ENCODE measurements at places on chromosomes 3 and 15. TPM values are rescaled to one million over a fixed set of nuclear protein-coding genes. Genes with fewer than 3 reads are reported as not detected.

DNA sequence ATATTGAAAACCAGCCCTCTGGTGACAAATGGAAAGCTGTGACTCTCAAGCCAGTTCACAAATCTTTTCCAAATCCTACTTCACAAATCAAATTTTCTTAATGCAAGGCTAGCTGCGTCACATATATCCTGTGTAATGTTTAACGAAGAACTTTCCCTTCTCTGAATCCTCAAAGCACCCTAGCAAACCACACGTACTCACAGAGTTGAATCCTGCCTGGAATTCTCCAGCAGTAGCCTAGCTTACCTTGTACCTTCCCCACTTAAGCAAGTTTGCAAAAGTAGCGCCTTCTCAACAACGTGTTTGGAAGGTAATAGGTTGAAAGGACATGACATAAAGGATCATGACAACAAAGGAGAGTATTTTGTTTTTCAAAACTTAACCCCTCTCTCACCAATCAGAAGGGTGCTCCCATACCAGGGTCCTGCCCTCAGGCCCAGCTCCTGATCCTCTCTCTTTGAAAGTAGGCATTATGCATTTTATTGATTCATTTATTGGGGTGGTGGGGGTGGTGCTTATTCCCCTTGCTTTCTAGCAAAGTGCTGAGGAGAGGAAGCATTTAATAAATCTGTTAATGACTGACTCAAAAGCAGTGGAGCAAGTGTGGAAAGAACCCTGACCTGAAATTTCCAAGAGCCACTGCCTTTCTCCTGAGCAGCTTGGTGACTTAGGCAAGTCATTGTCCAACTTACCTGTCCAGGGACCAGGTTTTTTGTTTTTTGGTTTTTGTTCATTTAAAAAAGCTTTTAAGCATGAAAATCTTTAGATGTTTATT lies 531.6 kb downstream of the MECOM start:
- no peaks in the 10 kb centered on the region for H3K36me3 ChIP-seq
- H3K4me1 ChIP-seq = no peaks in the 10 kb centered on the region
- H3K27me3 ChIP-seq = no peaks in the 10 kb centered on the region
- H3K4me3 ChIP-seq = no peak overlapping the region
- DNase-seq = no peak
- H3K27ac ChIP-seq = no peak overlapping the region

- H3K36me3 ChIP-seq = no peaks in the 10 kb centered on the region
- DNase-seq = no peak
- H3K4me1 ChIP-seq = no peaks in the 10 kb centered on the region
These were observed 421.1 kb downstream of the PLOD2 start for GRCh38 chr3:145739926-145740325.

DNA sequence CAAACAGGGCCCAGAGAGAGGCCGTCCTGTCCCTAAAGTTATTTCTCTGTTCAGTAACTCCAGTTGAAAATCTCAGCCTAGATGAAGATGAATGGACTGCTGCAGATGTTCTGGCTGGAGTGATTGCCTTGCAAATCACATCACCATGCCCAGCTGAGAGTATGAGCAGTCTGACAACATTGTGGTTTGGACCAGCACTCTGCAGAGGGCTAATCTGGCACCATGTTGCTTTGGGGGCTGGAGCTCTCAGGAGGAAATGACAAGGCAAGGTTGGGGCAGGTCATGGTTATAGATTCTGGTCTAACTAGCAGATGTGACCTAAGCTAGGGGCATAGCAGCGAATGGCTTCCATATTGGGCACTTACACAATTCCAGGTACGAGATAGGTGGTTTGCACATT lies 314.2 kb downstream of the CLSTN2 start:
- no peak overlapping the region for H3K4me3 ChIP-seq
- no peaks in the 10 kb centered on the region for H3K4me1 ChIP-seq
- H3K27me3 ChIP-seq = no peaks in the 10 kb centered on the region
- no peak overlapping the region for H3K27ac ChIP-seq

- H3K4me1 ChIP-seq = peaks cover 20% of the 10 kb centered on the region
- H3K36me3 ChIP-seq = no peaks in the 10 kb centered on the region
- no peak overlapping the region for H3K4me3 ChIP-seq
- no peak overlapping the region for H3K27ac ChIP-seq
These were observed 5.2 kb upstream of the WNT7A start for GRCh38 chr3:13884851-13885703.

GRCh38 chr3:171307046-171307585 lies 153.1 kb downstream of the TNIK start:
- peaks cover 36% of the 10 kb centered on the region for H3K4me1 ChIP-seq
- no peak overlapping the region for H3K27ac ChIP-seq
- H3K27me3 ChIP-seq = no peaks in the 10 kb centered on the region
- no peak for DNase-seq
- no peak overlapping the region for H3K4me3 ChIP-seq
- no peaks in the 10 kb centered on the region for H3K36me3 ChIP-seq

DNA sequence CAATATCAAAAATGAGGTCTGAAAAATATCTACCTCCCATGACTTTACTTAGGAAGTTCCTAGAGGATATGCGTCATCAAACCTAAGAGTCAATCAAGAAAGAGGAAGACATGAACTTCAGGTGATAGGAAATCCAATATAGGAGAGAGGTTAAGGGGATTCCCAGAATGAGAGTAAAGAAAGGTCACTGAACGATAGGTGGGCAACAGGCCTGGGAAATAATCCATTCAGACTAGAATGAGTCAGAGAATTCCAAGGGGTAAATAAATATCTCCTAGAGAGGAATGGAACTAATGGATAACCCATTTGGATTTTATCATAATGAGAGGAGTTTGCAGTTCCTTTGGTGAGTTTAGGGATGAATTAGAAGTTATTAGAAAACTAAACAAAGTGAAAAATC lies 131.1 kb upstream of the NUDT16 start:
- no peaks in the 10 kb centered on the region for H3K27me3 ChIP-seq
- H3K36me3 ChIP-seq = no peaks in the 10 kb centered on the region
- no peaks in the 10 kb centered on the region for H3K4me1 ChIP-seq
- no peak for DNase-seq
- no peak overlapping the region for H3K27ac ChIP-seq
- no peak overlapping the region for H3K4me3 ChIP-seq

GRCh38 chr3:112675943-112676535 lies 35.1 kb upstream of the CCDC80 start:
- H3K4me1 ChIP-seq = peaks cover 57% of the 10 kb centered on the region
- no peak overlapping the region for H3K27ac ChIP-seq
- H3K4me3 ChIP-seq = no peak overlapping the region
- no peaks in the 10 kb centered on the region for H3K27me3 ChIP-seq

DNA sequence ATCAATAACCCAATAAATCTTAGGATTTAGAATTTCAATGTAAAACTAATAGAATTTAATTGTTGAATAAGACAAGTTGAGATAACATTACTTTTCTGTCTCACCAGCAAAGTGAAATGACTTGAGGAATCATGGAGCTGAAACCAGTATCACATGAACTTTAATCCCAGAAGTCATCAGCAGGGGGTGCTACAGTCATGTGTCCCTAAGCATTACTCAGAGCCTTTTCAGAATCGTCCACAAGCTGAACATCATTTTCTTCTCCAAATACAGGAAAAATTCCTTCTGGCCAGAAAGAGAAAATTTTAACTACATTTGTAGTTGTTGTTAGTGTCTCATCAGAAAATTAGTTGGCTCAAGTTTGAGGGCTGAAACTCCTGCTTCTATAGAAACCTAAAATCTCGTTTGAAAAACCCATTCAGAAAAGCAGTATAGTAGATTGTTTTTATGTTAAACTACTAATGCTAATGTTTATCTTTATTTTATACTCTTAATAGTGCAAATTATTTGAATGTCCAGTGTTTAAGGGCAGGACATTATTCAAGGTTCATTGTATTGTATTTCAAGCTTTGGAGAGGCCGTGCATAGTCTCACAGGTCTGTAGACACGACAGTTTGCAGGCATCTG lies 384.1 kb downstream of the PLOD2 start:
- no peak overlapping the region for H3K27ac ChIP-seq
- H3K4me1 ChIP-seq = no peaks in the 10 kb centered on the region
- no peaks in the 10 kb centered on the region for H3K27me3 ChIP-seq
- H3K4me3 ChIP-seq = no peak overlapping the region
- no peaks in the 10 kb centered on the region for H3K36me3 ChIP-seq

GRCh38 chr3:53422954-53423698 lies 71.3 kb upstream of the CACNA1D start:
- no peak overlapping the region for H3K4me3 ChIP-seq
- H3K27me3 ChIP-seq = no peaks in the 10 kb centered on the region
- H3K27ac ChIP-seq = no peak overlapping the region
- no peak for DNase-seq
- no peaks in the 10 kb centered on the region for H3K4me1 ChIP-seq

DNA sequence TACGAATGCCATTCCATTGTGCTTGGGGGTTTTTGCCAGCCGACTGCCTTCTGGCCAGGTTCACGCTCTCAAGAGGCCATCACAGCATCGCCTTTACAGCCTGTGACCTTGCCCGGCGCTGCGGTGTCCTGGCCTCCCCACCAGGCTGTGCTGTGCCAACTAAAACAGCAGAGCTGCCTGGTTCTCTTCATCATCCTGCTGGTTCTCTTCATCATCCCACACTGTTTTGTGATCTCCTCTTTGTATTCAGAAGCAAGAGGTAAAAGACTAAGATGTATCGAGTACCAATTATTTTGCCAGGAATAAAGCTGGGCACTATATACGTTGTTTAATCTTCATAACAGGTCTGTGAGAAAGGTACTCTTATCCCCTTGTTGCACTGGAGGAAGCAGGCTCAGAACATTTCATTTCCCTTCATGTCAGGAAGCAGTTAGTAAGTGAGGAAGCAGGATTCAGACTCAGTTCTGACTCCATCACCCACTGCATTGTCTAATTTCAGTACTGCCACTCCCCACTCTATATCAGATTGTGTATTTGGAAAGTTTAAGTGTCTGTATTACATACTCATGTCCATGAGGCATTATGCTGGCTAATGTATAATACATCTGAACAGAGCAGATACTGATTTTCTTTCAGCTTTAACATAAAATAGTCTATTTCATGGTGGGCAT lies 92.7 kb downstream of the LRRC28 start:
- no peak overlapping the region for H3K4me3 ChIP-seq
- DNase-seq = peak; percentile 18
- no peaks in the 10 kb centered on the region for H3K36me3 ChIP-seq
- no peaks in the 10 kb centered on the region for H3K27me3 ChIP-seq

GRCh38 chr3:7576506-7576905 lies 715.6 kb downstream of the GRM7 start:
- no peak for DNase-seq
- no peaks in the 10 kb centered on the region for H3K4me1 ChIP-seq
- H3K4me3 ChIP-seq = no peak overlapping the region
- no peak overlapping the region for H3K27ac ChIP-seq
- H3K36me3 ChIP-seq = no peaks in the 10 kb centered on the region

DNA sequence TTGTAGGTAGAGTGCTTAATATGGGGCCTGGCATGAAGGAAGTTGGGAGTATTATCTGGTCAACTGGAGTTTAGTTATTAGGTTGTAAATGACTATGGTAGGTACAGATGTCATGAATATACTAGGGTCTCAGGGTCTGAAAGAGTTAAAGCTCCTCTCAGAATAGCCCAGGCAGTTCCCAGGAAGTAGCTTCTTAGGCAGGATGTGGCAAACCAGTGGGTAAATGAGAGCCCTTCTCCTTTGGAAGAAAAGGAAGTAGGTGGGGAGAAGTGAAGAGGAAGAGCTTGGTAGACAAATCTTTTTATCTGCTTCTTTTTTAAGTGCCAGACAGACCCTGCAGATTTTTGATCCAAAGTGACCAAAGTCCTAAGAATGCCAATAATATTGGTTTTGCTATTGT lies 24.5 kb downstream of the MAP2K1 start:
- H3K27ac ChIP-seq = no peak overlapping the region
- no peak for DNase-seq
- H3K27me3 ChIP-seq = no peaks in the 10 kb centered on the region

GRCh38 chr3:184899953-184900595 lies 88.1 kb downstream of the VPS8 start:
- no peaks in the 10 kb centered on the region for H3K27me3 ChIP-seq
- no peaks in the 10 kb centered on the region for H3K4me1 ChIP-seq
- H3K4me3 ChIP-seq = no peak overlapping the region
- H3K27ac ChIP-seq = no peak overlapping the region
- no peaks in the 10 kb centered on the region for H3K36me3 ChIP-seq
- no peak for DNase-seq

DNA sequence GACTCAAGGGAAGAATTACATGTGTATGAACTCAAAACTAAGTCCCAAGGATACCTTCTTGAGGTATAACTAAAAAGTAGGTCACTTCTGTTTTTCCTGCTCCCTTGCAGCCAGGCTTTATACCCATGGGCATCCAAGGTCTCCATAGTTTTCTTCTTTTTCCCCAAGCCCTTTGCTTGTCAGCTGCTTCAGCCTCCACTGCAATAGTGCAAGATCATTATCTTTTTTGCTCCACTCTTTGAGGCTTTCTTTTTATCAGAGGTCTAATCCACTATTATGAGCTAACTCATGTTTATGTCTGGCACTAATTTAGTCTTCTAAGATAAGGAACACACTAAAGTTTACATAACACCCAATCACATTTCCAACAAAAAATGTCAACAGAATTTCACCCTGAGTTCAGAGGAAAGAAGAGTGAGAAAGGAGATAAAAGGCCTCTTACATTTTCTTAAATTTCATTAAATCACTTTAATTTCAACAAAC lies 121.2 kb upstream of the LSAMP start:
- H3K27ac ChIP-seq = no peak overlapping the region
- no peaks in the 10 kb centered on the region for H3K4me1 ChIP-seq
- DNase-seq = no peak
- no peaks in the 10 kb centered on the region for H3K27me3 ChIP-seq
- no peak overlapping the region for H3K4me3 ChIP-seq
- H3K36me3 ChIP-seq = no peaks in the 10 kb centered on the region

DNA sequence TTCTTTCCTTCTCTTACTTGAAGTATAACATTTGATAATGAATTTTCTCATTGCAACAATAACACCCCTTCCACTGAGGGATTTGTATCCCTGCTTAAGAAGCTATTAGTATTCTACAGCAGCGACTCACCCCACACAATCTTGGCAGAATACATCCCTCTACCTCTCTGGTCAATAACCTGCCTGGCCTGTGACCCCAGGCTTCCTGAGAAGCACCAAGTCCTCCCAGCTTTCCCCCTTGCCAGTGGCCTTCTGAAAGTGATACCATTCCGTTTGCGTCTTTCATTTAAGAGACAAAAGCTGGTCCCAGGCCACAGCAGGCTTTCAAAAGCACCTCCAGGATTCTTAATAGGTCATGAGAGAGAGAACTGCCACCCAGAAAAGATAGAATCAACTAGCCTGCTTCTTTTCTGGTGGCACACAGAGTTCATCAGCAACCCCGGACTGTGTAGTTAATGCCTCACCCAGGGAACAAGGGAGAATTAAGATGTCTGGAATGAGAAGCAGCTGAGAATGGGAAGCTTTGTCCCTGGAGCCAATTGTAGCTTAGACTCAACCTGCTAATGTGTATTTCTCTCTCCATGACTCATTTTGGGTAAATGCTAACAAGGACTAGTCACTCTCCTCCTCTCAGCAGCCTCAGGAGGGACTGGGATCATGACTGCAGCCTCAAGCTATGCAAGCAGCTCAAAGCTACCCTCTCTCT lies 101.0 kb upstream of the CPNE4 start:
- no peaks in the 10 kb centered on the region for H3K4me1 ChIP-seq
- no peak overlapping the region for H3K4me3 ChIP-seq
- no peaks in the 10 kb centered on the region for H3K36me3 ChIP-seq

The GNAT1 gene
- not detected for total RNA-seq

The C3orf22 gene
- total RNA-seq = not detected

The CLDN1 gene
- not detected for total RNA-seq

The PAQR9 gene
- not detected for total RNA-seq

The SMCO1 gene
- total RNA-seq = not detected

The ILDR1 gene
- total RNA-seq = not detected

The CLCN2 gene
- total RNA-seq = 5.4 TPM

The GOLGA8S gene
- 0.30 TPM for total RNA-seq
